NCI-H1930 (cell line): ENCODE measurements at places on chromosomes 1 and 21.

- no peak for DNase-seq
These were observed 45.1 kb downstream of the FYB2 start for GRCh38 chr1:56774067-56774609.

- DNase-seq, result no peak
These were observed 78.1 kb downstream of the RERE start for GRCh38 chr1:8739377-8739776.

DNA sequence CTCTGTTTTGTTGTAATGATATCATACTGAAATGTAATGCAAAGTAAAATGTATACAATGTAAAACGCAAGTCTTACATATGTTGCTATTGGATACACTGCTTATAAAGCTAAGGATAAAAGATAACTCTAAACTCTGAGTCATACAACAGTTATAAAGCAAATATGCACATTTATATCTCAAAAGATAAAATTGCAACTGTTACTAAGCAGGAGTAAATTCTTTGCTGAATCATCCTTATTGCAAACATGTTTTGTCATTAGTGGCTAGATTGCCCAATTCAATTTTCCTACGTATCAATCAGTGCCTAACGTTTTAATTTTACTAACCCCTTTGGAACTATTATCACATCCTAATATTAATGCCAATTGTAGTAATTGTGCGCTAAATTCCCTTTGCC is 762.9 kb downstream of the LTN1 start:
- no peak for DNase-seq

DNA sequence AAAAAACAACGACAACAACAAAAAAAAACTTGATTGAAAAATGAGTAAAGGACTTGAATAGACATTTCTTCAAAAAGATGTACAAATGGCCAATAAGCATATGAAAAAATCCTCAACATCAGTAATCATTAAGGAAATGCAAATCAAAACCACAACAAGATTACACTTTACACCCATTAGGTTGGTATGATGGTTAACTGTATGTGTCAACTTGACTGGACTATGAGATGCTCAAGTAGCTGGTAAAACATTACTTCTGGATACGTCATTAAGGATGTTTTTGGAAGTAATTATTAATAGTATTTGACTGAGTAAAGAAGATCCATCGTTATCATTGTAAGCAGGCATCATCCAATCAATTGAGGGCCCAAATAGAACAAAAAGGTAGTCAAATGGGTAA is 34.9 kb upstream of the LYPLAL1 start:
- no peak for DNase-seq

- no peak for DNase-seq
These were observed 18.1 kb downstream of the ZDHHC18 start for GRCh38 chr1:26844424-26845196.

DNA sequence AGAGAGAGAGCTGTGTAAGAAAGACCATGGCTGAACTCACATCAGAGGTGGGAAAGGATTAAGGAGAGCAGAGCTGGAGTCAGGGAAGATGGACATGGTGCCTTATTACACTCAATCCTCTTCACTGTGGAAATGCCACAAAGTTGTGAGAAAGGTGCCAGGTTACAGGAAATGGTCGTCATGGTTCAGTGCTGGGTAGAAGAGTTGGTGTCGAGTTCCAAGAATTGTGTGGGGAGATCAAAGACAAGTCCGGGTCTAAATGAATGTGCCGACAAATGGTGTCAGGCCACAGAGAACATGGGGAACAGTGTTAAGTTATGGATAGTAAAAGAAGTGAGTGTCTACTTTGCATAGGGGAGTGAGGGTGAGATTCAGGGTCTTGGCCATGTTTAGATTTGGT is 40.9 kb downstream of the LAMC2 start:
- no peak for DNase-seq

DNA sequence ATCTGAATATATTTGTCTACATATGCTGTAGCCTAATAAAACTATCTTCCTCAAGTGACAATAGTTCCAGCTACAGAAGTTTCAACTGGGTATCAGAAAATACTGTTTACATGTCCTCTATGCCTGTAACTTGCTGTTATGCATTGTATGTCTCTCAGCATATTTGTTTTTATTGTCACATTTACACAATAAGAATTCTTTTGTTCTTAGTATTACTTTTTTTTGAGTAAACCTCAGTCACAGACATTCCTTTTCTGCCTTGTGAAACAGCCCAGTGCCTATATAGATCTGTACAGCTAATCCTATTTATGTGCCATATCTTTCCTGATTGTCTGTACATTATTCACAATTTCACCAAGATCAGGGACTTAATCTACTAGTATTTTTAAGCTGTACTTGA is 565.2 kb downstream of the NEGR1 start:
- no peak for DNase-seq

- DNase-seq, result no peak
These were observed 493.6 kb upstream of the USP24 start for GRCh38 chr1:55708781-55709180.

DNA sequence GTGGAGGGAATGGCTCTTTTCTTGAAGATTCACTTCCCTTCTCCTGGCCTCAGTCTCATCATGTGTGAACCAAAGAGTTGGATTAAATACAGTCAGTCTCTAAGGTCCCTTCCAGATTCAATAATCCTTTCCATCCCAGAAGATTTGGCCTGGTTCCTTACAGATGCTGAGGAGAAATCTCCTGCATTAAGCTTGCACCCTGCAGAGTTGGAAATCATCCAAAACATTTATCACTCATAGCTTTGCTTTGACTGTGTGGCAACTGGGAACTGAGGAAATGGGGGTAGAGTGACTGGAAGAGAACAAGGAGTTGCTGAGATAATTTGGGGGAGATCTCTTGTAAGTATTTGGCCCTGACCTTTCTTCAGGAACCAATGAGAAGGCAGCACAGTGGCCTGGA is 220.5 kb upstream of the SGIP1 start:
- DNase-seq, result no peak

DNA sequence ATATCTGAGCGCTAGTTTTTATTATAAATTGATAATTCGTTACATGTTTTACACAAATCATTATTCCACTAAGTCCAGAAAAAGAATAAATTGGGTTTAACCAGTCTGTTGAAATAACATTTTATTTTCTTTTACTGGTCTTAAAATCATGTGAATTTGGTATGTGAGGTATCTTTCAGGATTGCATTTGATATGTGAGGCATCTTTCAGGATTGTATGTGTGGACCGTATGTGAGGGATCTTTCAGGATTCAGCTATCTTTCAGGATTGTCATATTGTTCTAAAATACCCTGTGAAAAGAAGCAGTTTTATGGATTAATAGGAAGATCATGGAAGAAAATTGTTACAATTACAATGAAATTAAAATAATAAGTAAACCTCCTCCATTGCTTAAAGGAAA is 42.9 kb downstream of the USP25 start:
- DNase-seq, result no peak

DNA sequence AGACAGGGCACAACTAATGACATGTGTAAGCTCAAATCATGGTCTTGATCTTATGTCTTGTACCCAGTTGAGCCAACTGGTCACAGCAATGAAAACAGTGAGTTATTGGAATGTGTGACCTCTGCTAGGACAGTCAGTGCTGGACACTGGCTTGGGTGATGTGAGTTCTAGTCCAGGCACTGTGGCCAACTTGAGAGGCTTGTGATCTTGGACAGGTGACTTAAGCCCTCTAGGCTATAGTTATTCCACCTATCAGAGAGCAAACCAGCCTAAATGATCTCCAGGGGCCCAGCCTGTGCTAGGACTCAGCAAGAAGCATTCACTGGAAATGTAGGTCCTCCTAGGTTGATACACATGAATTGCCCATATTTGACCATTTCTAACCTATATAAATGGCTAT is 1.1 kb downstream of the KCNE2 start:
- no peak for DNase-seq

DNA sequence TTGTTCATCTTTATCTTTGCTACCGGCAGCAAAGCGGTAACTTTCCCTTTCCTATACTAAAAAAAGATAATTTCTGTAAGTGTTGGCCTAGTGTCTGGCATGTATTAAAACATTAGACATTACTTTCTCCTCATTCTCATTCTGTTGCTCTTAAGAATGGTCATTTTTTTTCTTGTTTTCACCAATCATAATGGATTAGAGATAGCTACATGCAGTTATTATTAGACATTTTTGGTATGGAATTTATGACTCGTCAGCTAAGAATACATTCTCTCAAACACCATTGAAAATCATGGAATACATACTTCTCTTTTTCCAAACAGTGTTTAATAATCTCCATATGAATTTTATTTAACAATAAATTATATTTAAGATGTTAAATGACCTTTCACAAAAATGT is 1154.6 kb downstream of the BRINP3 start:
- no peak for DNase-seq

GRCh38 chr1:247829656-247830055 is 5.7 kb upstream of the OR14A16 start:
- no peak for DNase-seq

- DNase-seq, result peak; percentile 74
These were observed 81.7 kb upstream of the ZNF648 start for GRCh38 chr1:182143154-182143657.

DNA sequence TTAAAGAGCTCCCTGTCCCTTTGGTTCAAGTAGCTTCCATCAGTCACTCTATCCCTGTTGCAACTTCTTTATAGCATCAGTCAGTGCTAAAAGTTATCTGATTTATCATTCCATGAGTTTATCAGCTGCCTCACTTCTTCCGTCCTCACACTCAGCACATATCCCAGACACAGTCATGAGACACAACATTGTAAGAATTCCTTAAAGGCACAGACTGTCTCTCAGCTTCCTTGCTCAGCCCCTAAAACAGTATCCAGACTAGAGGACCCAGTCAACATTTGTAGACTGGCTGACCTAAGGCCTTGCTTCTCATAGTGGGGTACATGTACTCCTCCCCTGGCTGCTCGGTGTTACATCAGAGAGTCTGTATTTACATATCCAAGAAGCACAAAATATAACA is 164.9 kb upstream of the ADGRL2 start:
- no peak for DNase-seq

GRCh38 chr1:173341307-173341706 is 134.2 kb upstream of the TNFSF4 start:
- no peak for DNase-seq

GRCh38 chr1:30513396-30514136 is 209.8 kb downstream of the MATN1 start:
- DNase-seq, result no peak

DNA sequence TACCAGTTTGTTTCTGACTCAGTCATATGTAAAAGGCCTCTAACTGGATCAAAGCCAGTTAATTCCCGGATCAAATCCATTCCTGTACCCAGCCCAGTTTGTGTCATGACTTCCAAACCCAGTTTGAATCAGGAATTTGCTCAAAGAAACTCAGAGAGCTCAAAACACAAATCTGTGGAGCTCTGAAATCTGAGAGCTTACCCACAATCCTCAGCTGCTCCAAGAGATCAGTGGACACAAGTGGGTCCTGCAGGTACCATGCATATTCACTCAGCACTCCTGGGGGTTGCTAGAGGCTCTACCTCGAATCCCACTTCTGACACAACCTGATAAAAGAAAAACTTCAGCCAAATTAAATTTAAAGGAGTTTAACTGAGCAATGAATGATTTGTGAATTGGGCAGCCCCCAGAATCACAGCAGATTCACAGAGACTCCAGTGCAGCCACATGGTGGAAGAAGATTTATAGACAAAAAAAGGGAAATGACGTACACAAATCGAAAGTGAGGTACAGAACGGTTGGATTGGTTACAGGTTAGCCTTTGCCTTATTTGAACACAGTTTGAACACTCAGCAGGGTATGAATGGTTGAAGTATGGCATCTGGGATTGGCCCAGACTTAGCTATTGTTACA is 11.9 kb upstream of the MRPL55 start:
- DNase-seq, result no peak

DNA sequence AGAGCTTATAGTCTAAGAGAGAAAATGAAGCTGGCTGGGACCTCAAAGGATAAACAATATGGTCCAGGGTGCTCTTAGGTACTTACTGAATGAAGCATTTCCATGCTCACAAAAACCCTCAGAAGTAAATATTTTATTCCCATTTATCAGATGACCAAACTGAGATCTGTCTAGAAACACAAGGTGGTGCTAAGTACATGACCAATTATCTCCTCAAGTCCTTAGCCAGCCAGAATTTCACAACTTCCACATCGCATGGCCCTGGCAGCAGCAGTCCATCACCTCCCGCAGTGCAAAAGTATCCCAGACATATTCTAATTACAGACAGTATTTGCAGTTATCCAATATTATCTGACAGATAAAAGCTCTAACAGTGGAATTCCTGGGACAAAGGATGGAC is 321.7 kb upstream of the PROX1 start:
- no peak for DNase-seq

DNA sequence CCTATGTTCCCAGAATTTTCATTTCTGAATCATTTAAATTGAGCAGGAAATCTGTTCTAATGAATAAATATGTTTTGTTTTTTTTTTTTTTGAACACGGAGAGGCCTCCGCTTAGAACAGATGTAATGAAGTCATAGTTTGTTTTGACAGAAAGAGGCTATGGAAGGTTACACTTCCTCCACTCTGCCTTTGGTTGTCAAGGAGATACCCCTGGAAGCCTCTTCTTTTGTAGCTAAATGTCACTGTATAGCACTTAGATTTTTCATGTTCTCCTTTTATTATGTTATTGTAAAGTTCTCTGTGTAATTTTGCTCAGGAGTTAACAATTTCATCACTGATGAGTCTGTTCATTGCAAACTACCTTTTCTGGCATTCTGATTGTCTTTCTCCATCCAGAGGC is 22.7 kb upstream of the GNG12 start:
- DNase-seq, result no peak

DNA sequence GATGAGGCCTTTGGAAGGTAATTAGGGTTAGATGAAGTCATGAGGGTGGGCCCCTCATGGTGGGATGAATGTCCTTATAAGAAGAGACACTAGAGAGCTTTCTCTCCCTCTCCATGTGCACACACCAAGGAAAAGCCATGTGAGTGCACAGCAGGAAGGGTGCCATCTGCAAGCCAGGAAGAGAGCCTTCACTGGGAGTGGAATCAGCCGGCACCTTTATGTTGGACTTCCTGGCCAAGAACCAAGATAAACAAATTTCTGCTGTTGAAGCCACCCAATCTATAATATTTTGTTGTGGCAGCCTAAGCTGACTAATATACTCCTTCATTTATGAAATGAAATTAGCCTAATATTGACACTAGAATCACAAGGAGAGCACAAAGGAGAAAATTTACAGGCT is 38.2 kb upstream of the PKP1 start:
- no peak for DNase-seq

DNA sequence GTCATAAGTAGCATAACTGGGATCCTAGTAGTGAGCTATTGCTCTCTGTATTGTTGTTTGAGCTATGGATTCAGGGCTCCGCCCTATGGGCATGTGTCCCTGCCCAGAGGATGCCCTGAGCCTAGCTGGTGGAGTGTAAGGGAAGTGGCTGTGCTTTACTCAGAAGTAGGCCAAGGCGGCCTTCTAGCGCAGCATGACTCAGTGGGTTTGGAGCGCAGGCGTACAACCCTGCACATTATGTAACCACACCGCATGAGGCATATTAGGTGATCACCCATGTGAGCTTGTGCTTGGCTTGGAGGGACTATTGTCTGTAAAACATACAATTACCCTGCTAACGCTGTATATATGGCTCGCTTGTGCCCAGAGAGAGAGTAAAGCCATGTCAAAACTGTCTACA is 11.1 kb upstream of the UBE2U start:
- no peak for DNase-seq
